ENCODE measurements at places on chromosomes 4 and X.
A peak's percentile ranks its signal among the peaks of the same experiment; 100 is the strongest.

DNA sequence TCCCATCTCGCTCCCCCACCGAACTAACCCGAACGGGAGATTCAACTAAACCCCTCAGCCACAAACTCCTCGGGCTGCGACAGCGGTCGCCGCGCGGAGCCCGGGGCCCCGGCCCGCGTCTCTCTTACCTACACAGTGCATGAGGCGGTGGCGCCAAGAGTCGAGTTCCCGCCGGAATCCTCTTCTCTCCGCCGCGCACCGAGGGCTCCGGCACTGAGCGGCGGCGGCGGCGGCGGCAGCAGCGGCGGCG lies 160 bp downstream of the LCORL start:
- no peak for DNase-seq

GRCh38 chr4:78568640-78569305 lies 17.2 kb downstream of the ANXA3 start:
- no peak for DNase-seq

GRCh38 chr4:165802452-165802851 lies 70.6 kb upstream of the TLL1 start:
- no peak for DNase-seq

- DNase-seq = no peak
These were observed 1840.1 kb downstream of the PCDH7 start for GRCh38 chr4:32560306-32560705.

GRCh38 chr4:123676071-123676889 lies 279.7 kb downstream of the SPRY1 start:
- no peak for DNase-seq

DNA sequence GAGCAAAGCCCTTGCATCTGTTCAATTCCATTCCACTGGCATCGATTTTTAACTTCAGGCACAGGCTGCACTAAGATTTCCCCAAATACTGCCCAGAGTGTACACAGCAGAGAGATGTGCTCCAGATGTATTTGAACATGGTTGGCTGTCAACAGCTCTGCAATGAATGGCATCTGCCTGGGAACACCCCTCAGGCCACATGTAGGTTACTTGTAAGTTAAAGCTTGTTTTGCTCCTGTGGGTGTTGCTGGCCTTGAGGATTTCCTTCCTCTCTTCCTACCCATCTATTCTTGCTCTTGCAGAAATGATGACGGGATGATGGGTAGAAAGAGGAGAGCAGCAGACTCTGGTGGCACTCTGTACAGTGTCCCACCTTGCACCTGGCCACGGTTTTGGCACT lies 69.3 kb upstream of the HELT start:
- DNase-seq = peak; percentile 5

Measured in activated CD8-positive, alpha-beta memory T cell treated with anti-CD3 and anti-CD28 coated beads for 24 hours (primary cell).